ENCODE measurements at places on chromosomes 1 and 21.
A peak's percentile ranks its signal among the peaks of the same experiment; 100 is the strongest.

DNA sequence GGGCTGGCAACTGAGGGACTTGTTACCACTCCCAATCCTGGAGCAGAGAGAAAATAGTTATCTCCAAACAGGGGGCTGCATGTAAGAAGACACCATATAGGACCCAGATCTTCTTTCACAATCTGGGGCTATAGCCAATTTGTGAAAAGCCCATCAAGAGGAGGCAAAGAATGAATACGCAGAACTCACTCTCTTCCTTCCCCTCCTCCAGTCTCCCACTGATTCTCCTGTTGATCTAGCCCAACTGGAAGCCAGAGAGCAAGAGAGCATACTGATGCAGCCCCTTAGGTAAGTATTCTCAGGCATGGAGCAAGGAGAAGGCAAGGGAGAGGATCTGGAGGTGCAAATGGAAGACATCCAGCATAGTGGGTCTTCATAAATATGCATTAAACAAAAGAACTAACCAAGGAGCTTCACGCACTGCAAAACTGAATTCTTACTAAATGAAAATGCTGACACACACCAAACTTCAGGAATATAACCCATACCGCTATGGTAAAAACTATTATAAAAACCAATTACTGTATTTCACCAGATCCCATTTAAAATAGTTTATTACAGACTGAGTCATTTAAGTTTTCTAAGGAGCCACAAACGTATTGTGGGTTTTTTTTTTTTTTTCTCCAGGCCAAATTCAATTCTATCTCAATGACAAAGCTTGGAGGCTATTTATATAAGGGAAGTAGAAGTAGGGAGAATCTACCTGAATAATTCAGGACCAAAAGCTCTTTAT, 15.5 kb upstream of the HMGB4 start:
- DNase-seq = no peak

DNA sequence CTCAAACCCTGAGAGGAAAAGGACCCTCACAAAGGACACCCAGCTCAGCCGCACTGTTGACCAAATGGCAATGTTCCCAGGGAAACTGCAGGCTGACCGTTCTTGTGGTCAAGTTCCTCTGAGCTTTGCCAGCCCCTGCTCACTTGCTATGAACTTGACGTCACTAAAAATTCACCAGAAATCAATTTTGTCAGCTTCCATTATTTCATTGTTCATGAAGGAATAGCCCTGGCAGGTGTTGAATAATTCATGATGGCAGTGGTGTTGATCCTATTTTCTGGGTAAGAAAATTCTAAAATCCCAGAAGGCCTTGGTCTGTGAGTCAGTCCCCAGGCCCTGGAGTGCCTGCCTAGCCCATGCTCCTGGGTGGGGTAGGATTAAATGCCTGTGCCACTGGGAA, 318.9 kb downstream of the ZNF326 start:
- DNase-seq = no peak

- DNase-seq = peak; percentile 67
Observed at GRCh38 chr1:21814241-21814918, 2.3 kb downstream of the LDLRAD2 start.

DNA sequence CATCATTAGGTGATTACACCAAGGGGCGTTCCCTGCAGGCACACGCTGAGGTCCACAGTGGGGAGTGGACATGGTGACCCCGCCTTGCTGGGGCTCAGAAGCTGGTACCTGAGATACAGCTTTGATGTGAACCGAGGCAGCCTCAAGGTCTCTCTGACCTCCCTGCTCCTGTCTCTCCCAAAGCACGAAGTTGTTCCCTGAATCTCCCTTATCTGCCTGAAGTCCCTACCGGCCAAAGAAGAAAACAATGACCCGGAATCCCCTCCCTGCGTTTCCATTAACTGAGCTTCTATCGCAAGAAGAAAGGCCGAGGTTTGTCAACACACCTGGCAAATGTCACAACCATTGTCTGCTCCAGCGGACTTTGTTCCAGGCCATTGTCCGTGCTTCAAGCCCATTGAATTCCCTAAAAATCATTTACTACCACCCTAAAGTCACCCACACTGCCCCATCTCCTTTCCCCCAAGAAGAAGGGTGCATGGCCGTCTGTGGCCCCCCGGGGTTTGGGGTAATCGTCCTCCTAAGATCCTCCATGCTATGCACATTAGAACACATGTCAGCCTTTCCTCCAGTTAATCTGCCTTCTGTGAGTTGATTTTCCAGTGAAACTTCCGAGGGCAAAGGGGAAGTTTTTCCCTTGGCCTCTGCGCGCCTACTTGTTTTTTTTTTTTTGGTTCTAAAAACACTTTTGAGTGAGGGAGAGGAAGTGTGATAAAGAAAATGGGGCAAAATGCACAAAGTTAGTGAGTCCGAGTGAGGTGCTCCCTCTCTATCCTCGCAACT, 48.1 kb upstream of the COL18A1 start:
- DNase-seq = no peak

- DNase-seq = no peak
Observed at GRCh38 chr1:3863231-3863935, 6.1 kb downstream of the DFFB start.

Measured in KG1 (cell line).